AG10803 (cell line): ENCODE measurements at places on chromosomes 2 and 18.

- no peak for DNase-seq
Observed at GRCh38 chr2:240964704-240965295, 33.6 kb upstream of the SNED1 start.

DNA sequence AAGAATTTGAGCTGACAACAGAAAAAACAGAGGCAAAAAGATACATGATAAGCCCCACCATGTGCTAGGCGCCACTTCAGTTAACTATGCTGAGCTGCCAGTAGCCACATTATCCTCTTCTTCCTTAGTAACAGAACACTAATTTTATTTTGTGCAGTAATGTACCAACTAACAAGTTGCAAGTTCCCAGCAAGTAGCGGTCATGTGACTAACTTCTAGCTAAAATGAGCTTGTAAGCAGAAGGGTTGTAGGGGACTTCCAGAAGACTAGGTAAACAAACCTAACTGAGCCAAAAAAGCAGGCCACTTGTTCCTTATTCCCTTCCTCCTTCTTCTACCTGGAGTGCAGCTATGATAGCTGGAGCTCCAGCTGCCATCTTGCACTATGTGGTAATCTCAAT, 75.5 kb downstream of the DTNB start:
- DNase-seq, result no peak

GRCh38 chr18:7038330-7038851, 79.2 kb downstream of the LAMA1 start:
- DNase-seq, result peak; percentile 98

GRCh38 chr2:27164960-27165763, 16.4 kb downstream of the TCF23 start:
- DNase-seq, result no peak

DNA sequence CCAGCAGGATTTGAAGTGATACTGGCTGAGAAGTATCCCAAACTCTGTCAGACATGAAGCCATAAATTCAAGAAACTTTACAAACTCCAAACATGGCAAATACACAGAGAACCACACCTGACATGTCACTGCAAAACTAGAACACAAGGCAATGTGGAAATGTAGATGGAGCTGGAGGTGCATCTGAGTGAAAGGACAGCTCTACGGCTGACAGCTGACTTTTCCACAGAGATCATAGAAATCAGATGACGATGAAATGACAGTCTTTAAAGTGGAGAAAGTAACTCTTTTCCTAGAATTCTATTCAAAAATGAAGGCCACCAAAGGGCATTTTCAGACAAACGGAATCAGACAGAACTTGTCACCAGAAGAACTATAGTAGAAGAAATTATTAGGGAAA, 97.5 kb downstream of the LDLRAD4 start:
- DNase-seq, result no peak

DNA sequence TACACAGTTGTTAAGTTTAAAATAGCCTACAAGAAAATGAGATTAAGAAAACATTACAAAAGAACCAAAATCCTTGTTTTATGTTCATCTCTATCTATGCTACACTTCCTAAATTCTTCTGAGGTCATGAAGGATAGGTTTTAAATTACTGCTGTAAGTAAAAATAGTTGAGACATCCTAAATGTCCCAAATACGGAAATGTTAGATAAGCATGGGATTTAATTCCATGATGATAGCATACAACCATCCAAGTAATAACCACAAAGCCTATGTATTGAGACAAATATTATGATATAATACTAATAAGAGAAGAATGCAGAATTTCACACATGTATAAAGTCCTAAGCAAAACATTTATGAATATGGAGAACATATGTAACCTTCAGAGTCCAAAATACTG, 34.1 kb downstream of the PIEZO2 start:
- no peak for DNase-seq
